Activated CD4-positive, alpha-beta T cell treated with anti-CD3 and anti-CD28 coated beads for 24 hours (primary cell): ENCODE measurements at places on chromosomes 1 and 21.

DNA sequence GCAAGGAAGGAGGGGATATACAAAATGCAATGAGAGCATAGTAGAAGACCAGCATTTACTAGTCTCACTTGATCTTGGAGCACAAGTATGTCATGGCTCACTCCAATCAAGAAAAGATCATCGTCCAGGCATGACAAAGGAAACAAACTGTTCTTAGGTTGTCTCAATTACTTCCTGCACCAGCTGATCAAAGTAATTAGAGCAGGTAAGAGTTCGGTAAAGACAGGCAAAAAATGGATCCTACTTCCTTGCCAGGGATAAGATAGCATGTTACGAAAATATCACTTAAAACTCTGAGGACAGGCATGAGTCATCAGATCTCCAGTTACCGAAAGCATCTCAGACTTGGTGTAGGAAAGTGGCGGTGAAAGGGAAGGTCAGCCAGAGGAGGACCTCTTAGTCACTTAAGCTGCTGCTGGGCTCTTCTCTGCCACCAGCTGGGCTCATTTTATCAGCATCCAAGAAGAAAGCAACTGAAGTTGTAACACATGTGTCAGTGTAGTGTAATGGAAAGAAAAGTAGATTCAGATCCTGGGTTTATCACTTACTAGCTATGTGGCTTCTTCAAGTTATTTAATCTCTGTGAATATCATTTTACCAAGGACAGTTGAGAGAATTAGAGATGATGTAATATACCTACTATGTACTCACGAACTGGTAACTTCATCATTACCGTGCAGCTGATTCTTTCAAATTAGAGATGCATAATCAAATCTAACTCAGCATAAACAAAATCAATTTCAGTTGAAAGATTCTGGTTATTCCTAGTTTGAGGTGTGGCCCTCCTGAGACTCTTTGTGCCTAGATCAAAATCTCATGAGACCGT is 46.8 kb downstream of the XCL1 start:
- no peak for DNase-seq

DNA sequence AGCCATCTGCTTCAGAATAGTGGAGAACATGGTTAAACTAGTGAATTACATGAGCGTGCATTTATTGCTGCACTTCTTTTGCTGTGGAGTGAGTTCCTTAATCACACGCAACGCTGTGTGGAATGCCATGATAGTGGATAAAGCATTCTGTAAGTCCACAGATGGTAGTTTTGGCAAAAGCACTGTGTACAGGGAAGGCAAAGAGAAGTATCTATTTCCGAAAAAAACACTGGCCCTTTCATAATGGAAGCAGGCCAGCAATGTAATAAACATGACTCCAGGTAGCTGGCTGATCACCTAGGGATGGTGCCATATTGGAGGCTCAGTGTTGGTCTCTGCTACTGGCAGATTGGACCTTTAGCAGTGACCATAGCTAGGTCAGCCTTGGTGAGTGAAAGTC is 67.6 kb downstream of the FH start:
- no peak for DNase-seq

- DNase-seq = no peak
These were observed 274.0 kb upstream of the ADAMTS5 start for GRCh38 chr21:27240839-27241238.

- DNase-seq = no peak
These were observed 5.2 kb downstream of the PLA2G2D start for GRCh38 chr1:20114021-20114648.

DNA sequence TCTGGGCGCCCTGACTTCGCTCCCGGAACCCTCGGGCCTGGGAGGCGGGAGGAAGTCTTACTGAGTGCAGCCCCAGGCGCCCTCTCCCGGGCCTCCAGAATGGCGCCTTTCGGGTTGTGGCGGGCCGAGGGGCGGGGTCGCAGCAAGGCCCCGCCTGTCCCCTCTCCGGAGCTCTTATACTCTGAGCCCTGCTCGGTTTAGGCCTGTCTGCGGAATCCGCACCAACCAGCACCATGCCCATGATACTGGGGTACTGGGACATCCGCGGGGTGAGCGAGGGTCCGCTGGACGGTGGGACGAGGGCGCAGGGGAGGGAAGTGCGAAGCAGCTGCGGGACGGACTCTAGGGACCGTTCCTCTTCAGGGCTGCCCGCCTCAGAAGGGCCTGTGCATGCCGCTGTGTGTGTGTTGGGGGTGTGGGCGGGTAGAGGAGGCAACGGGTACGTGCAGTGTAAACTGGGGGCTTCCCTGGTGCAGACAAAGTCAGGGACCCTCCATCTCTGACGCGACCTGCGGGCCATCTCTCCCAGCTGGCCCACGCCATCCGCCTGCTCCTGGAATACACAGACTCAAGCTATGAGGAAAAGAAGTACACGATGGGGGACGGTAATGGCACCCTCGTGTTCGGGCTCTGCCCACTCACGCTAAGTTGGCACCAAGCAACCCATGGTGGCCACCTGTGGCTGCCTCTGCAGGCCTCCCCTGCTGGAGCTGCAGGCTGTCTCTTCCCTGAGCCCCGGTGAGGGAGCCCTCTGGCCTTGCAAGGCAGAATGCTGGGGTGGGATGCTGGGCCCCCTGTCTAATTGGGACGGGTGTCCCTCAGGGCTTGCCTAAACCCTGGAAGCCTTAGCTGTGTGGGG is at the start of gene GSTM1:
Gene GSTM1 (plus strand): TSS at position 177 of the 859 bp plus-strand sequence. CDS start 57 bp downstream, at position 234.
- DNase-seq = no peak

GRCh38 chr1:200409203-200409760 is 554 bp downstream of the ZNF281 start:
- DNase-seq = peak; percentile 11

- DNase-seq = no peak
These were observed 87.5 kb downstream of the COP1 start for GRCh38 chr1:176119549-176119948.

DNA sequence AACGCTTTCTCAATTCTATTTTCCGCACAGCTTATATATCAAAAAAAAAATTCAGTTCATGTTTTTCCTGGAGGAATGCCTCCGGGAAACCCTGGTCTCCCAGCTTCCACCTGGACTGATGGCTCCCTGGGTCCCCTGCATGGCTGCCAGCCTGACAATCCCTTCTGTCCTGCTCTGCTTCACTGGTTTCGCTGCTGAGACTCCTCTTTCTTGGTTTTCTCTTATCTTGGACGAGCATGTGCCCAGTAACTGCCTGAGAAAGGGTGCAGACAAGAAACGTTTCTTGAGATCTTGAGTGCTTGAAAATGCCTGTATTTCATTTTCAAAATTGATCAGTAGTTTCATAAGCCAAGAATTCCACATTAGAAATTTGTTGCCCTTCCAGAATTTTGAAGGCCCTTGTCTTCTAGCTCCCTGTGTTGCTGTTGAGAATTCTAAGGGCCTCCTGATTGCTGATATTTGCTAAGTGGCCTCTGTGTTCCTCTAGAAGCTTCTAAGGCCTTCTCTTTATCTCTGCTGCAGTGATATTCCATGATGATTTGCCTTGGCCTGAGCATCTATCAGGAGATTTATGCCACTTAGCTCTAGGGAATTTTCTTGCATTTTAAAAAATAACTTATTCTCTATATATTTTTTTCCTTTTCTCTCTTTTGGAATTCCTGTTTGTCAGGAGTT is 44.7 kb downstream of the ETS2 start:
- DNase-seq = no peak

DNA sequence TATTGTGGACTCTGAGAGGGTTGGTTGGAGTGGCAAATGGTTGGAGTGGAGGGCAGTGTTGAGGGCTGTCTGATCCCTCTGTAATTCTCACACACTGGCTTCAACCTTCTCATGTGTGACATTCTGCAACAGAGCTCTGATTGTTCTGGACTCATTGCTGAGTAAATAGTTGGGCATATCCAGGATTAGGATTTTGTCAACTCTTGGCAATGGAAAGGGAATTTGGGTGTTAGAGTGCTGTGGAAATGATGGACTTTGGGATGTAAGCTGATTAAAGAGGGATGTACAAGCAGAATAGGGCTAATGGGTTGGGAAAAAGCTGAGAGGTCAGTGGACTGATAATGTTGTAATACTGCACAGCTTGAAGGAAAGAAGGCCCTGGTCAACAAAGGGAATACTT is 16.5 kb downstream of the TLCD4 start:
- DNase-seq = no peak

- no peak for DNase-seq
These were observed 52.9 kb upstream of the RGS1 start for GRCh38 chr1:192522673-192523072.
